ENCODE measurements at places on chromosomes 11 and 22.

GRCh38 chr11:101428918-101429317 lies 154.9 kb downstream of the TRPC6 start:
- peak; percentile 19 for DNase-seq

DNA sequence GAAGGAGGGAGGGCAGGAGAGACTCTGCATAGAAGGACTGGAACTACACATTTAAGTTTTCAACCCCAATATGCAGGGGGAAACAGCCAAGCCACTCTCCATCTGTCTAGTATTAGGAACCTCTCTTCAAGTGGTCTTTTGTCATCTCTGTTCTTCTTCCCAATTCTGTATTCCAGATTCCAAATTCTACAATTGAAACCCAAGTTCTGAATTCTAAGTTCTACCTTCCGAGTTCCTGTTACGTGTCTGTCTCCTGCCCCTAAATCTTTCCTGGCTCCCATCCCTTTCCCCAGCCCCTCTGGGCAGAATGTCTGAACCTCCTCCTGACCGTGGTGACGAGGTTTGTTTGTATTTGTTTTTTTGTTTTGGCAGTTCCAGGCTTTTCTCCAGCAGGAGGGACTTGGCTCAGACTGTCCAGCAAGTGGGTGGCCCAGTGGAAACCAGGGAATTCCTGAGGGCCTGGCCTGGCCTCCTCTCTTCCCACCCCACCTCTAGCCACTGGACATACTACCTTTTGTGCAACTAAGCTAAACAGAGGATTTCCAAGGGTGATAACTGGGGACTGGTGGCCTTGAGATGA lies 1.6 kb upstream of the THOC5 start:
- DNase-seq, result no peak

- DNase-seq, result peak; percentile 94
These were observed 6.7 kb upstream of the GDPD5 start for GRCh38 chr11:75532200-75533048.

DNA sequence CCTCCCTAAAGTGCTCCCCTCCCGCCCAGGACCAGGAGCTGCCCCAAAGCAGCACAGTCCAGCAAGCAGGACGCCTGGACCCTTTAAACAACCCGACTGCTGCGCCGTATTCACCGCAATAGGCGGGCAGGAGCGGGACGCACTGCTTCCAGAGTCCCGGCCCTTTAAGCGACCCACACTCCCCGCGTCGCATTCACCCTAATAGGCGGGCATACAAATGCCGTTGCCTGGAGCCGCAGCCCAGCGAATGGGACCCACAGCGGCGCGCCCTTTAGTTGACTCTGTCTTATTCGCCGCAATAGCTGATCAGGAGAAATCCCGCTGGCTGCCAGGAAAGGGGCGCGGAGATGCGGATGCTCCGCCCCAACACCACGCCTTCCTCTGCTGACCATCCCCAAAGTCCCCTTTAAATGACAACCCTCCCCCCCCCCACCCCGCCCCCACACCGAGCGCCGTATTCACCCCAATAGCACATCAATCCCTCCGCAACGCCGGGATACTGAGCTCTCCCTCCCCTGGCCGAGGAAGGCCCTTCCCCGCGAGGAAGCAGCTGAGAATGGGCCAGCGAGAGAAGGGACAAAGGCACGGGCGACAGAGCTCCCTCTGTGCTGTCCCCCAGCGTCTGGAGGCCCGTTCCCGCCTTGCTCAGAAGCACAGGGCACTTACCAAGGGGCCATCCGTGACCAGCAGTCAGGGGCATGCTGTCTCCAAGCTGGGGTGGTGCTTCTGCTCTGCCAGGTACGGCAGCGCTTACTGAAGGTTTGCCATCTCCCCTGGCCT lies 4.7 kb downstream of the OSBPL5 start:
- peak; percentile 92 for DNase-seq

- no peak for DNase-seq
These were observed 35.3 kb upstream of the KIRREL3 start for GRCh38 chr11:127035824-127036223.

- DNase-seq, result no peak
These were observed 10.4 kb upstream of the GAL start for GRCh38 chr11:68673991-68674390.

GRCh38 chr11:99489581-99489980 lies 468.8 kb downstream of the CNTN5 start:
- DNase-seq, result no peak

- DNase-seq, result no peak
These were observed 712.3 kb downstream of the METTL15 start for GRCh38 chr11:28820296-28820989.

DNA sequence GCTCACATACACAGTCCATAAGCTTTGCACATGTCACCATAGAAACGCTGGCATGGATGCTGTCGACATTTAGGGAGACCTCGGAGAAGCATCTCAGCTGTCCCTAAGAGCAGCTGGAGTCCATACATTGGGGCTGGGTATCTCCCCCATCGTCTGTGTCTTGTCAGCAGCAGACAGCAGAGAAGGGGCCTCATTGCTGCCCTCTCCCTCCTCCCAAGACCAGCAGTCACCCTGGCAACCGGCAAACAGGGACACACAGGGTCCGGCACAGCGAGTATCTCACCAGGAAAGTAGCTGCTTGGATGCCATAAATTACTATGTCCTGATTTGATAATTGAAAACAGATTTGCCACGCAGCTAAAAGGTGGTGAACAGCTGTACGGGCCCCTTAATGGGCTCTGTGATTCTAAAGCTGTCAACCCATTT lies 84.4 kb downstream of the CD44 start:
- no peak for DNase-seq

DNA sequence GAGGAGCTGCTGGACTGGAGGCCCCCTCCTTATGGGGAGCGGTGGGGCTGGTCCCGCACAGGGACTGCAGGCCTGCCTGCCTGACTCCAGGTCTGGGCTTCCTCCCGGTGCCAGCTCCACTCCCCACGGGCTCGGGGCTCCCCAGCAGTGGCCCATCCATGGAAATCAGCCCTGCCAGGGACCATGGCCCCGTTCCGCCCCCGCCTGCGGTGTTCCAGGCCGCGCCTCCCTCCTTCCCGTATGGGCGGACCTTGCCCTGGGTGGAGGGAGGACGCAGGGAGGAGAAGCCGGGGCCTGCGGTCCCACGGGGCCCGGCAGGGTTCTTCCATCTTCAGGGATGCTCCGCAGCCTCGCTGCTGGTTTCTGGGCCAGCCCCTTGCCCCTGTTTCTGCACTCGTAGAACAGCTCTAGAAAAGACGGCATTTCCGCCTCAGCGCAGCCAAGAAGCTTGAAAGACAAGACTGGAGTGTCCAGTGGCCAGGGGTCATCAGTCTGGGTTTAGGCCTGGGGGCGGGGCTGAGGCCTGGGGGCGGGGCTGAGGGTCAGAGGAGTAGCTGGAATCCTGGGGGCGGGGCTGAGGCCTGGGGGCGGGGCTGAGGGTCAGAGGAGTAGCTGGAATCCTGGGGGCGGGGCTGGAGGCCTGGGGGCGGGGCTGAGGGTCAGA lies 1330.6 kb downstream of the BRD1 start:
- DNase-seq, result no peak

GRCh38 chr11:36235750-36236149 lies 53.5 kb downstream of the COMMD9 start:
- no peak for DNase-seq

GRCh38 chr11:43861141-43861540 lies 19.5 kb upstream of the ALKBH3 start:
- DNase-seq, result no peak

- DNase-seq, result no peak
These were observed 25.9 kb downstream of the ALG12 start for GRCh38 chr22:49892226-49892899.

- DNase-seq, result no peak
These were observed 18.2 kb upstream of the BMAL1 start for GRCh38 chr11:13259374-13259773.

DNA sequence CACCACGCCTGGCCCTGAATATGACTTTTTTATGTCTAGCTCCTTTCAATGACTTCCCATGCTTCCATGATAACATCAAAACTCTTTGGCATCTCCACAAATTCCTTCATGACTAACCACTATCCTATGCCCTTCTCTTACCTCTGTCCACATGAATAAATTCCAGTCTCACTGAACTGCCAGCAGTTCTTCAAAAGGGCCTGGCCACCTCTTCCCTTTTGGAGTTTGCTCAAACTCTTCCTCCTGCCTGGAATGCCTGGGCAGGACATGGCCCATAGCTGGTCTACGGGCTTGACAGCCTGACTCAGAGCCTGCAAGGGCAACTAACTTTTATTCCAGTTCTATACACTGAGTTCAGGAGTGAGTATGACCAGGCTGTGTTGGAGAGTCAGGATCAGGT lies 41.8 kb upstream of the ZBTB16 start:
- DNase-seq, result no peak

DNA sequence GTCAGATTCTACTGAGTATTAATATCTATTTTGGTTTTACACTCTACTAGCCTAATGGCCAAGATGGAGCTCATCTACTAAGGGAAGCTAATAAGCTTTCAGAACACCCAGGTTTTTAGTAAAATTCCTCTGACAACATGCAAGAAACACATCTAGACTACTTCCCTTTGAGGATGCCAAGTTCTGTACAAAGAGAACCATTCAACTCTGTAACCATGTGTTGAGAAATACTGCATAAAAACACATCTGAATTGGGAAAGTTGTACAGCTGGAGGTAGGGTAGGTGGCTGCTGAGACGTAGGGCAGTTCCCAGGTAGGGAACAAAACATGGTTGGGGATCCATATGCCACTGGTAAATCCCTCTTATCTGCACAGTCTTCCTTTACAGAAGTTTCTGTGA lies 66.2 kb downstream of the SC5D start:
- DNase-seq, result peak; percentile 9

- DNase-seq, result no peak
These were observed 5.3 kb downstream of the SPTBN2 start for GRCh38 chr11:66723693-66724092.

- no peak for DNase-seq
These were observed 26.7 kb upstream of the RASL10A start for GRCh38 chr22:29342177-29342576.

DNA sequence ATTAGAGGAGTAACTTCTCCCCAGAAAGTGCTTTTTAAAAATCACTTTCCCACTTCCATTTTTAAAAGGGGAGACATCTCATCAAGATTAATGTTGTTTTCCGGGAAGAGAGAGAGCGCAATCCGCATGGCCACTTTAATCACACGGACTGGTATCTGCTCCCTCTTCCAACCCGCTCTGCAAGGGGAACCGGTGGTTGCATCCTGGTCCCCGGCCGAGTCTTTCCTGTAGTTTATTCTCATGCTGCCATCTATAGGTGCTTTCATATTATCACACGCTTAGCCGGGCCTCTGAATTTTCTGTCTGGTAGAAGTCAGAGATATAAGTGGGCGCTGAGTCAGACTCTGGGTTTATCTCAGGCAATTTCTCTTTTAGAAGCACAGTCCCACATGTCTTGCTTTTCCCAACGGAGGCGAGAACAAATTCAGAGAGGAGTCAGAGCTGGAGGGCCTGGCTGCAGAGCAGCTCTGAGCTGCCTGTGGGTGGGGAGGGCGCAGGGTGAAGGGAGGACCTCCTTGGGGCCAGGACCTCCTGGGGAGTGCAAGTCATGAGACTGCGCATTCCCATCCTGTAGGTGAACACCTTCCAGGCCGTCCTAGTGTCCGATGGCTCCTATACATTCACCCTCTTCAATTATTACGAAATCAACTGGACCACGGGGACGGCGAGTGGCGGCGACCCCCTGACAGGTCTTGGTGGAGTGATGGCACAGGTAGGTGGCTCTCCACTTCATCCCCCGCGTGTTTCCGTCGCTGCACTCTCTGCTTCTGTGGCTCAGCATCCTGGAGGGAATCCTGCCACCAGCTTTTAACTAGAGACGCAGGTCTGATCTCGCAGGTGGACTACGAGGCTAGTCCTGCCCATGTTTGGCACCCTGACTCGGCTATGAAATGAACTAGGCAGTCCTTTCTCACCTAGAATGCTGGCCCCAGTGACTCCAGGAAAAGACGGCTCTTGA lies 11.7 kb downstream of the TECTA start:
- DNase-seq, result peak; percentile 89

DNA sequence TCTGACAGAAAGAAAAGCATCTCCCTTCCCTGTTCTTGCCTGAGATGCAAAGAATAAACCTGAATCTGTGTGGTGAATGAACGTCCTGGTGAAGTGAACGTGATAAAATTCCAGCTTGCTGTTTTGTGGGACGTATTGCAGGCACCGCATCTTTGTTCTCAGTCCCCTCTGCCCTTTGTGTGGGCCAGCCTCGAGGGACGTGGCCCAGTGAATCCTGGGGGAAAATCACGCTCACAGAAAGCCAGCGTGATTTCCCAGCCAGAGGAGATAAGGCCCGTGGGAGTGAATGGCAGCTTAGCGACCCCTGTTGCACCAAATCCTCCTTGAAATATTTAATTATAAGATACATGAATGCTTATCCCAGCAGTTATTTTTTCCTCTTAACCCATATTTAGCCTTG lies 129.1 kb downstream of the COMMD9 start:
- no peak for DNase-seq

GRCh38 chr11:123299721-123300120 lies 104.7 kb upstream of the CLMP start:
- DNase-seq, result no peak

DNA sequence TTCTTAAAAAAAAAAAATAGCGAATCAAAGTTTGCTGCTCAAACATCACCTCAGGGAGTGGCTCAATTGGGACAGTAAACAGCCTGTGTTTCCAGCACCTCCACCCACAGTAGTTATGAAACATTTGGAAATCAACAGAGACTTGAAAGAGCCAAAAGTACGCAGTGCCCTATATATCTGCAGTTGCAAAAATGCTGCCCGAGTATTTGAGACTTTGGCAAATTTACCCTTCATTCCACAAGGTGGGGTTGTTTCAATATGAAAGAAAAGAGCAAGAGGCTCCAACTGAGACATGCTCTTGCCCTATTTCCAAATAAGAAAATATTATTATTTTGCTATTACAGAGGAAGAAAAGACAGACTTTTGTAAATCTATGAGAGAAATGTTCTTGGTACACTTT lies 851.1 kb upstream of the RAG2 start:
- DNase-seq, result peak; percentile 63

- DNase-seq, result no peak
These were observed 75.2 kb upstream of the KIRREL3 start for GRCh38 chr11:127075758-127076157.

DNA sequence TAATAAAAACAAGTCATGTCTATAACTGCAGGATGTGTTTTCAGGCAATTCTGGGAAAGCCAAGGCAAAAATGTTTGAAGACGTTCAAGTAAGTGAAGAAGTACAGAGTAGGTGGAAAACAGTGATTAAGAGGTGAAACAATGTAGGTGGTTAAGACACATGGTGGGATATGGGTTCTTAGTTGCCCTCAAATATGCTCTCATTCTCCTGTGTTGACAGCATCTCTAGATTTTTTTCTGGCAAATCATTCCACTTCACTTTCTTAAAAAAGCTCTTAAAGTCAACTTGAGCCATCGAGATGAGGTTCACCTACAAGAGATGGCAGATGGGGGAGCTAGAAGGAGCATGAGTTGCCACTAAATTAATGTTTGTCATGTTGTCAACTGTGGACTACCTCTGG lies 1041.0 kb upstream of the CNTN5 start:
- no peak for DNase-seq
